ENCODE measurements at places on chromosomes 13 and 19. TPM values are rescaled to one million over a fixed set of nuclear protein-coding genes. Genes with fewer than 3 reads are reported as not detected.

The ZNF525 gene
- 13.2 TPM for total RNA-seq

DNA sequence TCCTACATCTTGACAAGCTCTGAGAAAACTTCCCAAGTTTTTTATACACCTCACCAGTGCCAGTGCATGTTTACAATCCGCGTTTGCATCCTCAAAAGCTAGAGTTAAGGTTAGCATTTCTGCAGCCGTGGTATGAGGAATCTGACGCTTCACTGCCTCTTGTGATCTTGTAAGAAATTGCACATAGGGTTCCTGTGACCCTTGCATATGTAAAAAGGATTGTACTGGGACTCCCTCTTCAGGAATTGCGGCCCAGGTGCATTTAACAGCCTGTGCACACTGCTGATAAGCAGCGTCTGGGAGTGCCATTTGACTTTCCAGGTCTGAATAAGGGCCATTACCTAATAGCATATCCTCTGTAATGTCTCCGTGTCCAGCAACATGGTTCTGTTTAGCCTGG is 15.3 kb downstream of the FPR3 start:
- no peaks in the 10 kb centered on the region for H3K36me3 ChIP-seq
- H3K4me1 ChIP-seq: no peaks in the 10 kb centered on the region
- no peak for DNase-seq
- H3K4me3 ChIP-seq: no peak overlapping the region

The TMPRSS9 gene
- 0.85 TPM for total RNA-seq

The KMT2B gene
- total RNA-seq: 41.3 TPM

The IGFL2 gene
- total RNA-seq: not detected

DNA sequence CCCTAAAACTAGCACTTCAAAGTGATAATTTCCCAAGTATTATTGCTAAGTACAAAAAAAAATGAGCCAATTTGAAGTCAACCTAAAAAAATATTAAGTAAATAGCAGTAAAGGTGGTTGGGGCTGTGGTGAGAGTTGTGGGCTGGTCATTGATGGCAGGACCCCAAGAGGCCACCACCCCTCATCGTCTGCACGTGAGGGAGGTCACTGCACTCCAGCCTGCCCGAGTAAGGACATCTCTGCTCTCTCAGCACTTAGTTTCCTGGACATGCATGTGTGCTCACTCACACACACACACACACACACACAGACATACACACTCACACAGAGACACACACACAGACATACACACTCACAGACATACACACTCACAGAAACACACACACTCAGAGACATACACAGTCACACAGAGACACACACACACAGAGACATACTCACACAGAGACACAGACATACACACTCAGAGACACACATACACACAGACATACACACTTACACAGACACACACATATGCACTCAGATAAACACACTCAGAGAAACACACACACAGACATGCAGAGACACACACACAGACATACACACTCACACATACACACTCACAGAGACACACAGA is 127.2 kb upstream of the SOX1 start:
- DNase-seq: no peak
- no peak overlapping the region for H3K27ac ChIP-seq
- no peaks in the 10 kb centered on the region for H3K36me3 ChIP-seq

- no peak for DNase-seq
- H3K27me3 ChIP-seq: no peaks in the 10 kb centered on the region
- H3K4me1 ChIP-seq: no peaks in the 10 kb centered on the region
- H3K27ac ChIP-seq: no peak overlapping the region
- no peaks in the 10 kb centered on the region for H3K36me3 ChIP-seq
Observed at GRCh38 chr13:58843567-58843966, 1212.0 kb downstream of the PCDH17 start.

Measured in Peyer's patch (tissue), 4 donors.